PC-3 (cell line): ENCODE measurements at places on chromosomes 12 and 14. TPM values are rescaled to one million over a fixed set of nuclear protein-coding genes. Genes with fewer than 3 reads are reported as not detected.

DNA sequence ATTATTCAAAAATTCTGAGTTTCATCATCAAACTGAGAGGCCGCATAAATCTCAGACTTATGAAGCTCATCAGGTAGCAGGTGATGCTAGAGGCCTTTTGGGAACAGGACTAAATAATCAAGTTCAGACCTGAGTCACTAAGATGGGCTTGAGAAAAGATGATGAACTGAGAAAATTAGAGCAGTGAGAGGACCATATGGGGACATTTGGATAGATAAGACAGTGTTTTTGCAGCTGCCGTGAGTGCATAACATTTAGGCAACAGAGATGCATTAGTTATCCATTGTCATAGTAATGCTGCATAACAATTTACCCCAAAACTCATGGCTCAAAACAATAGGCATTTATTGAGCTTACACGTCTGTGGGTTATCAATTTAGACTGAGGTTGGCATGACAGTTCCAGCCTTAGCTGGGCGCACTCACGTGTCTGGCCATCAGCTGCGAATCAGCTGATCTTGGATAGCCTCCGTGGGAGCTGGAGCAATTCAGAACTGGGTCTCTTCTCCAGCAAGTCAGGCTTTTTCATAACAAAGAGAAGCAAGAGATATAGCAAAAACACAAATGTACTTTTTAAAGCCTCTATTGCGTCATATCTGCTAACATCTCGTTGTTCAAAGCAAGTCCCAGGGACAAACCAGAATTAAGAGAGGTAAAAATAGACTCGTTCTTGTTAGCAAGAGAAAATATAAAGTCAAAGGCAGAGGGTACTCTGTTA, 72.8 kb downstream of the CAPZA3 start:
- no peaks in the 10 kb centered on the region for H3K27me3 ChIP-seq
- H3K4me3 ChIP-seq, result no peak overlapping the region
- no peak overlapping the region for H3K27ac ChIP-seq
- H3K4me1 ChIP-seq, result no peaks in the 10 kb centered on the region
- no peak for DNase-seq

Gene KLHDC2
- total RNA-seq, result 123 and 126 TPM in 2 replicates

GRCh38 chr14:22803687-22803974, 11.6 kb downstream of the SLC7A7 start:
- no peaks in the 10 kb centered on the region for H3K36me3 ChIP-seq
- H3K4me3 ChIP-seq, result no peak overlapping the region
- no peaks in the 10 kb centered on the region for H3K4me1 ChIP-seq
- DNase-seq, result no peak

DNA sequence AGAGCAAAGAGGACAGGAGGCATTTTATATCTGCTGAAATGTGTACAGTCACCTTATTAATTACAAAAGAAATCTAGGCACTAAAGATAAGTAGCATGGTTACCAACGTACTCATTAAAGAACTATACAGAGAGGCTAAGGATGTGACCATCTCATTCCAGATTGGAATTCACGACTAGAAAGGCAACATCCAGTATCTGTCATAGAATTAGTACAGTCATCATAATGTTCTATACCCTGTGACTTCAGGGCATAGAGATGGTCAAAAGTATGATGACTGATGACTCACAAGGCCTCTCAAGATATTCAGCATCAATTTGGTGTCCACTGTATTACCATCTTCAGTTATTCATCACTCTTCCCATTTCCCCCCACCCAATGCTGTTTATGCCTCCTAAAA, 144.0 kb upstream of the PLEKHG7 start:
- no peaks in the 10 kb centered on the region for H3K4me1 ChIP-seq
- no peak overlapping the region for H3K4me3 ChIP-seq
- no peaks in the 10 kb centered on the region for H3K36me3 ChIP-seq
- no peak overlapping the region for H3K27ac ChIP-seq

Gene PLA2G1B
- total RNA-seq, result not detected in 2 replicates

GRCh38 chr14:58244556-58245387, at the start of gene PSMA3:
Gene PSMA3 (plus strand): TSS chr14:58244843. CDS start chr14:58244921, 78 bp downstream.
- DNase-seq, result peak; percentile 100
- H3K27ac ChIP-seq, result peak within 1 kb of the TSS; percentile 87
- peak within 1 kb of the TSS; percentile 76 for H3K4me3 ChIP-seq
- H3K36me3 ChIP-seq, result peaks cover 24% of the 10 kb centered on the region

DNA sequence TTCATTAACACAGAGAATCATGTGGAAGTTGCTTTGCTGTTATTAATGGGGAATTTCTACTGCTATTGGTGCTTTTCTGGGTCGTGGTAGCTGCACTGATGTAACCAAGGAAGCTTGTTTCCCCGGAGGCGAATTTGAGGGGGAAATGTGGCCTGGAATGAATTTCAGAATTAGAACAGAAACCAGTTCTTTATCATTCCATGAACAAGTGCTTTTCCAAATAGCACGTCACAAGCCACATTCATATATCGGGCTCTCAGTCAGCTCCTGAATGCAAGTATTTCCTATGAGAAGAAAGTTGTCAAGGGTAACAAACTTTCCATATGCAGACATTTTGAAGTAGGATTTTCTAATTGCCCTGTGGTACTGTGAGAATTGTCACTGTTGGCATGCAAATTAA, 1353.2 kb downstream of the AACS start:
- H3K36me3 ChIP-seq, result no peaks in the 10 kb centered on the region
- H3K4me1 ChIP-seq, result no peaks in the 10 kb centered on the region
- no peak for DNase-seq
- no peak overlapping the region for H3K4me3 ChIP-seq
- H3K27me3 ChIP-seq, result no peaks in the 10 kb centered on the region

DNA sequence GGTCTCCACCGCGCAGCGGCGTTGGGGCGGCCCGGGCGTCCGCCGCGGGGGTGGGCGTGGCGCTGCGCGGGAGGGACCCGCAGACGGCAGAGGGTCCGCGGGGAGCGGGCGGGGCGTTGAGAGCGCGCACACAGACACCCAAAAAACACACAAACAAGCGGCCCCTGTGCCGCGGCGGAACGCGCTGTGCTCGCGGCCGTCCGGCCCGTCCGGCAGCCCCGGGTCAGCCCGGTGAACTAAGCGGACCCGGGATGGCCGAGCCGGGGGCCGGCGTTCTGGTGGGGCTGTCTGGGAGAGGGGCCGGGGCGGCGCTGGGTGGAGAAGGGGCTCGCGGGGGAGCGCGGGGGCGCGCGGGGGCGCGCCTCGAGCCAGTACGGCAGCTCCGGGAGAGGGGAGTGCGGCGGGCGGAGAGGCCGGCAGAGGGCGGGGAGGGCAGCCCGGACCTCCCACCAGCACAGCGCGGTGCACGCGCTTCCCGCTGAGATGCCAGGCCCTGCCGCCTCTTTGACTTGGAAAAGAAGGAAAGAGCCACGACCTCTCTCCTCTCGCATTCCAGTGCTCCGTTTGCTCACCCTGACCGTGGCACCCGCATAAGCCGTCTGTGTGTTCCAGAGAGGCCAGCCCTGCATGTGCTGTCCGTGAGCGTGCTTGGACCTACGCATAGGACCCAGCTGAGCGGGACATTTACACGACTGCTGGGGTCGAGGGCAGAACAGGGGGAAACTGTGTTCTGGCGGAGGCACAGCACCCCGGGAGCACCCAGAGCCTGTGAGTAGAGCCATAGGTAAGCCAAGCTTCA, 10.3 kb downstream of the SLC6A12 start:
- peaks cover 4% of the 10 kb centered on the region; the same call in 1 of the 2 replicates for H3K4me1 ChIP-seq
- no peaks in the 10 kb centered on the region for H3K36me3 ChIP-seq
- no peak overlapping the region for H3K27ac ChIP-seq
- DNase-seq, result no peak
- H3K4me3 ChIP-seq, result no peak overlapping the region

- H3K36me3 ChIP-seq, result no peaks in the 10 kb centered on the region
- no peak overlapping the region for H3K4me3 ChIP-seq
- no peak for DNase-seq
- no peaks in the 10 kb centered on the region for H3K4me1 ChIP-seq
These were observed 1144.5 kb downstream of the FSCB start for GRCh38 chr14:43362586-43362985.

- H3K36me3 ChIP-seq, result no peaks in the 10 kb centered on the region
- H3K27me3 ChIP-seq, result no peaks in the 10 kb centered on the region
- H3K4me3 ChIP-seq, result peak overlapping the region; percentile 71
- H3K4me1 ChIP-seq, result peaks cover 11% of the 10 kb centered on the region
- no peak overlapping the region for H3K27ac ChIP-seq
These were observed 13.1 kb downstream of the KRT83 start for GRCh38 chr12:52307836-52308805.

Gene NRL
- total RNA-seq, result 1.5 and 1.7 TPM in 2 replicates

Gene SEC23A
- total RNA-seq, result 58.2 and 67.0 TPM in 2 replicates

GRCh38 chr14:30267141-30267540, 291.8 kb upstream of the G2E3 start:
- no peak overlapping the region for H3K27ac ChIP-seq
- H3K27me3 ChIP-seq, result peaks cover 2% of the 10 kb centered on the region; the same call in 1 of the 2 replicates
- DNase-seq, result peak; percentile 35
- H3K36me3 ChIP-seq, result no peaks in the 10 kb centered on the region
- peaks cover 9% of the 10 kb centered on the region; the same call in 1 of the 2 replicates for H3K4me1 ChIP-seq

DNA sequence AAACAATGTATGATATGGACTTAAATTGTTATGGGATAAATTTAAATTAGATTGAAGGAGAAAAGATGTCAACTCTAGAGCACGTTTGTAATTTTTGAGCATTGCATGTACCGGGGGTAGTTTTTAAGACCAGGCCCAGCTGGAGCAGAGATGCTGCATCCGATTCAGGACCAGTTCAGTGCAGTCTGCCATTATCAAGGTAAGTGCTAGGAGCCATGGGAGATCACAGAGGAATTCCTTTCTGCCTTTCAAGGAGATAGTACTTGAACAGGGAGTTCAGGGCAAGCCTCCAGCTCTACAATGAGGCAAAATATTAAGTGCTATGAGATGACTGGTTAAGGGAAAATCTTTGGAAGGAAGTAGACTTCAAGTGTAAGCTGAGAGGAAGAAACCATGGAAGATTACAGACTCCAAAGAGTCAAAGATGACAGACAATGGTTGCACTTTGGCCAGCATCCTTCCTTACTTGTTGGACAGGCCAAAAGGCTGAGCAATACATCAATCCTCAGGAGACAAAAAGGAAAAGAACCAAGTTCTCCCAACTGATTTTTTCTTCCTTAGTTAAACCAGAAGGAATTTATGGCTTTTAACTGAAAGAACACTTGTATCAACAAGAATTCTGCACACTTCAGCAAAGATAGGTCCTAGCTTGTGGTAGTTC, 113.2 kb upstream of the HIF1A start:
- peaks cover 41% of the 10 kb centered on the region for H3K4me1 ChIP-seq
- H3K27me3 ChIP-seq, result no peaks in the 10 kb centered on the region
- no peak overlapping the region for H3K4me3 ChIP-seq
- H3K36me3 ChIP-seq, result no peaks in the 10 kb centered on the region
- DNase-seq, result no peak
